Left hindlimb (tissue), 1 donor: ENCODE measurements at places on chromosomes 2 and 18.

DNA sequence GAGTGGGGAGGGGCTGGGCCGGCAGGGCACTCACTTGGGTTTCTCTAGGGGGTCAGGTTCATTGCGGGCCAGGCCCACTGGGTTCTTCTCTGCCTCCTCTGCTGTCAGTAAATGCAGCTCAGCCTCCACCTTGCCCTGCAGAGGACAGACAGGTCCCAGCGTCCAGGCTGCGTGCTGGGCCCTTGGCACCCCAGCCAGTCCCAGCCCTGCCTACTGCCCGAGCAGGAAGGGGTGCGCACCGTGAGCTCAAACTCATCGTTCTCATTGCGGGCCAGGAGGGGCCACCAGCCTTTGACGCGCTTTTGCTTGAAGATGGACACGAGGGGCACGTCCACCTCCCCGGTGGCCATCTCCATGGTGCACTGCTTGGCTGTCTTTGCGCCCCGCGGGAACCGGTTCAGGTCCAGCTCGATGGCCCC is 17.3 kb downstream of the OTOF start:
- DNase-seq: no peak

- no peak for DNase-seq
Measured at GRCh38 chr18:57780318-57780705, 22.8 kb downstream of the ATP8B1 start.

GRCh38 chr2:27118525-27119329 is at the start of gene CGREF1:
Gene CGREF1, minus strand, starts transcription at chr2:27119128. Its CDS starts 14,762 bp downstream, at chr2:27104366.
- no peak for DNase-seq

GRCh38 chr18:6203791-6204190 is 210.9 kb downstream of the L3MBTL4 start:
- no peak for DNase-seq

DNA sequence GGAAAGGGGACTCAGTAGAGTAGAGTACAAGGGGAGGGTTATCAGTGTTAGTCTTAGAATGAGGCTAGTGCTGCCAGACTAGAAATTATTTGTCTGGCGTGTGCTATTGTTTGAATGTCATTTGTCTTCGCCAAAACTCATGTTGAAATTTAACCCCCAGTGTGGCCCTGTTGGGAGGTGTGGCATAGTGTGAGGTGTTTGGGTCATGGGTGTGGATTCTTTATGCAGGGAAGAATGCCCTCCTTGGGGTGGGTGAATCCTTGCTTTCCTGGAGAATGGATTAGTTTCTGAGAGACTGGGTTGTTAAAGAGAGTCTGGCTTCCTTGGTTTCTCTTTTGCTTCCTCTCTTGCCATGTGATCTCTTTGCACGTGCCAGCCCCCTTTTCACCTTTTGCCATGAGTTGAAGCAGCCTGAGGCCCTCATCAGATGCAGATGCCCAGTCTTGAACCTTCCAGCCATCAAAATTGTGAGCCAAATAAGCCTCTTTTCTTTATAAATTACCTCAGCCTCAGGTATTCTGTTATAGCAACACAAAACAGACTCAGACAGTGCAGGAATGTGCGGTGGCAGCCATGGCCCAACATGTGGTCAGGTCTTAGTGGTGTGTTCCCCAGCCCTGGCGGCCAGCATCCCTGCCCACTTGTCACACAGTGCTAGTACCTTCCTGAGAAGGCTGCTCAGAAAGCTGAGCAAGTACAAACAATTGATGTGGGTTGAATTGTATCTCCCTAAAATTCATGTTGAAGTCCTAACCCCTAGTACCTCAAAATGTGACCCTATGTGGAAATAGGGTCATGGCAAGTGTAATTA is 48.4 kb upstream of the NAB1 start:
- DNase-seq: no peak

GRCh38 chr2:120540719-120541552 is 194.7 kb upstream of the GLI2 start:
- DNase-seq: no peak

GRCh38 chr18:79498662-79499061 is 102.9 kb downstream of the NFATC1 start:
- DNase-seq: no peak

- no peak for DNase-seq
Measured at GRCh38 chr18:5582849-5583681, 39.3 kb upstream of the EPB41L3 start.

DNA sequence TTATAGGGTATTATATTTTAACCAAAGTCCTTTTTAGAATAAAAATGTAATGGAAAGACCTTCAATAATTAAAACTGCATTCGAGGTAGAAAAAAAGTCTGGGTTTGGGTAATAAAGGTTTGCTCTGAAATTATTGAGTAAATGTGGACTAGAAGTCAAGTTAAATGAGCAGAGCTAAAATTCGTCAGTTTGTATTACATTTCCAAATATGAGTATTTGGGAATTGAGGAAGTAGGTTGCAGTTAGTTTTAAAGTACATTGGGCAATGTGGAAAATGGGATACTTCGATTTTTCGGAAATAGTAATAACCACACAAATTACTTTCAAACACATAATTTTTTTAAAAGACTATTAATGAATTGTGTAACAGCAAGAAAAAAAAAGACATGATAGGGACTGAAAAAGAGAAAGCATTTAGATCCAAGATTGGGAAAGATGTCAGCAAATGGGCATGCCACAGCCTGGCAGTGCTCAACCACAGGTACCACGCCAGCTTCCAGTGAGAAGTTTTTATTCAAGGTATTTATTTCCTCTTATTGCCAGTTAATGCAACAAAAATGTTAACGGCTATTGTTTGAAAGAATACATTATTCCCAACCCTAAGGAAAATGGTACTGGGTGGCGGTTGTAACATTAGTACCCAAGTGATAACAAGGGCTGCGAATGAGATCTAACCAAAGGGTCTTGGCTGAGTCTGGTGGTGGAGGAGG is 50.0 kb downstream of the TTC39C start:
- DNase-seq: no peak

- DNase-seq: peak; percentile 79
Measured at GRCh38 chr2:234335661-234336228, 161.1 kb downstream of the ARL4C start.

- DNase-seq: no peak
Measured at GRCh38 chr2:226198956-226199355, 600.7 kb downstream of the IRS1 start.

DNA sequence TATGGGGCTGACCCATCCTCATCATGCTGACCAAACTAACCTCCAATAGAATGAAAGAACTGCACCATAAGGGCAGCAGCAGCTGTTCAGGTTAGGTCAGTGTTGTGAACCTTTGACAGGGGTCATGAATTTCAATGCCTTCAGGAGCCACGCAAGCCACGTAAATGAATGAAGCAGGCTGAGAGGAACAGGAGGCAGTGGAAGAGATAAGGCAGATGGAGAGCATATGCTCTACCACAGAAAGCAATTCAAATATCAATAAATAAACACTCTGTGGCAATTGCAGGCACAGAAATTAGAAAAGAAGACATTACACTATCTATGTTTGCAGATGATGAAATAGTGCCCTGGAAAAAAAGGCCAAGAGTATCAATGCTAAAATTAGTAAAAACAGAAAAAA is 56.3 kb downstream of the SCG2 start:
- DNase-seq: no peak
